T1000 (cell line): ENCODE measurements at places on chromosomes 3 and 15.

GRCh38 chr3:9179826-9180763 lies 69.4 kb downstream of the SRGAP3 start:
- no peak for DNase-seq

GRCh38 chr3:193190146-193190786 lies 50.8 kb upstream of the PLAAT1 start:
- no peak for DNase-seq

GRCh38 chr3:14539384-14539741 lies 779 bp downstream of the GRIP2 start:
- DNase-seq = no peak

- DNase-seq = no peak
Observed at GRCh38 chr3:147713234-147714133, 304.3 kb downstream of the ZIC1 start.

- no peak for DNase-seq
Observed at GRCh38 chr3:53845103-53845880, 927 bp downstream of the CHDH start.

DNA sequence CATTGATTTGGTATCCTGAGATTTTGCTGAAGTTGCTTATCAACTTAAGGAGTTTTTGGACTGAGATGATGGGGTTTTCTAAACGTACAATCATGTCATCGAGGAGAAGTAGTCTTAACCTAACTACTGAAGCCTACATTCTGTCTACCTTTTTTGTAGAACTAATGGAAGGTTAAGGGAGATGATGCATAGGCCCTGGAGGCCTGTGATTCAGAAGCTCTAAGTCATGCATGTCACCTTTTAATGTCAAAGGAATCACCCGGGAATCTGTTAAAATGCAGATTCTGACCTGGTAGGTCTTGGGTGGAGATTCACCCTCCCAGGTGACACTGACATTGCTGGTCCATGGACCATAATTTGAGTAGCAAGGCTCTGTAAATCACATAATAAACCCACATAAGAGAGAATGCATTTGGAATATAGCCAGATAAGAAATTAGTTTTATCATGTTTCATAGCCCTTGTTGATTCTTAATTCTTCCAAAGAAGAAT lies 64.9 kb downstream of the GHSR start:
- DNase-seq = no peak

DNA sequence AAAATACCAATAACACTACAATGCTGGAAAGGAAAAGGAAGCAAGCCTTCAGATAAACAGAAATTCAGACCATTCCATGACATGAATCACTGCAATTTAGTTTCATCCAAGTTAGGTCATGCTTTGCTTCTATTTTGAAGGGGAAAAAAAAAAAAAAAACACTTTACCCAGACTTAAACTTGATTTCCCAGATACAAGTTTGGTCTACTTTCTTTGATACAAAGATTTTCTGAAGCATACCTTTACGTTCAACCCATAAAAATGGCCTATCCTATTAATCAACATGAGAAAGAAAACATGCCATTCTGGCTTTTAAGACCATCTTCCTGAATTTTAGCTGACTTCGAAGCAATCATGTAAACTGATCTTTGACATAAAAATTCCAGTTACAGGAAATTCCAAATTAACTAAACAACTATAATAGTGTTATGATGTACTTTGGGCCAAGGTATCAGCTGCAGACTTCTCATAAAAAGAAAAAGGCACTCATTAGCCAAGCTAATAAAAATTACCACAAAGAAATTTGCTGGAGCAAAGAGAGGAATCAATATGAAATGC lies 12.6 kb downstream of the OSBPL10 start:
- DNase-seq = no peak

GRCh38 chr3:67382536-67382935 lies 271.9 kb downstream of the SUCLG2 start:
- DNase-seq = no peak
